ENCODE measurements at places on chromosomes 4 and X. TPM values are rescaled to one million over a fixed set of nuclear protein-coding genes. Genes with fewer than 3 reads are reported as not detected.

Gene UBE2K
- total RNA-seq = 148 TPM

Gene DGKK
- total RNA-seq = 4.8 TPM

Gene HSFX3
- not detected for total RNA-seq

Gene TMPRSS11B
- not detected for total RNA-seq

Gene RTL9
- total RNA-seq = not detected

DNA sequence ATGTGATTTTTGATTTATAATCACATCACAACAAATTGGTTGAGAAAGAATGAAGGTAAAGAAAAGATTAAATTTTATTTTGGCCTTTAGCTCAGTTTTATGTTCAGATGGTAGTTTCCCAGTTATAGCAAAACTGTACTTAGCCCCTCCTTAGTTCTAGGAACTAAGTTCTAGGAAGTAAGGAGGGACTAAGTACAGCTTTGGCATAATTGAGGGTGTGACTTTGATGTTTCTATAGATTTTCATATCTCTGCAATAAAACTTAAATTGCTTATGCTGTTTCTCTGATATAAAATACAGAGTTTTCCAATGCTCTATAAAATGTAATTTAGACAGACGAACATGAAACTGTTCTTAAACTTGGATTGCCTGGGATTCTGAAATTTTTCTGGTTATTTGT, 46.6 kb upstream of the SLC4A4 start:
- no peak for DNase-seq
- no peak overlapping the region for H3K27ac ChIP-seq
- no peaks in the 10 kb centered on the region for H3K36me3 ChIP-seq

GRCh38 chrX:115960440-115961084, 210.0 kb upstream of the AGTR2 start:
- DNase-seq = peak; percentile 61
- no peaks in the 10 kb centered on the region for H3K4me1 ChIP-seq
- no peaks in the 10 kb centered on the region for H3K36me3 ChIP-seq
- no peaks in the 10 kb centered on the region for H3K27me3 ChIP-seq
- no peak overlapping the region for H3K27ac ChIP-seq

- H3K4me3 ChIP-seq = no peak overlapping the region
- no peak for DNase-seq
- H3K36me3 ChIP-seq = no peaks in the 10 kb centered on the region
- H3K4me1 ChIP-seq = no peaks in the 10 kb centered on the region
- H3K27ac ChIP-seq = no peak overlapping the region
- no peaks in the 10 kb centered on the region for H3K27me3 ChIP-seq
Observed at GRCh38 chr4:6417516-6418050, 54.8 kb downstream of the PPP2R2C start.

- no peaks in the 10 kb centered on the region for H3K36me3 ChIP-seq
- no peaks in the 10 kb centered on the region for H3K27me3 ChIP-seq
- H3K4me1 ChIP-seq = no peaks in the 10 kb centered on the region
- no peak overlapping the region for H3K27ac ChIP-seq
- H3K4me3 ChIP-seq = no peak overlapping the region
Observed at GRCh38 chr4:66017671-66018070, 347.4 kb upstream of the EPHA5 start.

- H3K4me1 ChIP-seq = no peaks in the 10 kb centered on the region
- no peaks in the 10 kb centered on the region for H3K36me3 ChIP-seq
- H3K27ac ChIP-seq = no peak overlapping the region
- DNase-seq = no peak
- no peaks in the 10 kb centered on the region for H3K27me3 ChIP-seq
Observed at GRCh38 chr4:186368281-186368680, 102.3 kb downstream of the F11 start.

- no peaks in the 10 kb centered on the region for H3K27me3 ChIP-seq
- no peaks in the 10 kb centered on the region for H3K36me3 ChIP-seq
- no peak overlapping the region for H3K27ac ChIP-seq
- H3K4me3 ChIP-seq = no peak overlapping the region
- no peaks in the 10 kb centered on the region for H3K4me1 ChIP-seq
Observed at GRCh38 chrX:43064096-43064495, 286.1 kb upstream of the PPP1R2C start.

GRCh38 chrX:2955281-2955680, 26.1 kb upstream of the ARSD start:
- peaks cover 78% of the 10 kb centered on the region for H3K36me3 ChIP-seq
- no peak overlapping the region for H3K4me3 ChIP-seq
- no peak for DNase-seq
- no peaks in the 10 kb centered on the region for H3K4me1 ChIP-seq
- no peaks in the 10 kb centered on the region for H3K27me3 ChIP-seq
- no peak overlapping the region for H3K27ac ChIP-seq

GRCh38 chrX:5549512-5549911, 679.2 kb downstream of the NLGN4X start:
- H3K36me3 ChIP-seq = no peaks in the 10 kb centered on the region
- no peaks in the 10 kb centered on the region for H3K4me1 ChIP-seq
- H3K27ac ChIP-seq = no peak overlapping the region
- no peak overlapping the region for H3K4me3 ChIP-seq
- no peaks in the 10 kb centered on the region for H3K27me3 ChIP-seq

DNA sequence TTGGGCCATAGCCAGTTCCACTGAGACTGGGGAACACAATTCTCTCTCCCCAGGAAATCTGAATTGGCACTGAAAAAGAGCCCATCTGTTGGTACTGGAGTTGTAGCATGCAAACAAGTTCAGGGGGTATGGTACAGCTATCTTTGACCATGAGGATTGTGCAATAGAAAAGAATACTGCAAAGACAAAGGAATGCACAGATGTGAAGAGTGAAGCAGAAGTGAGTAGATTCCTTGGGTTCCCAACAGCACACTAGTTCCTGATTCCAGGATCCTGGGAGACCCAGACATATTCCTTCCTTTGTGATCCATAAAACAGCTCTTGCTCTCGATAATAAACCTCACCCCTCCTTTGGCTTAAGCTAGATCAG, 43.3 kb upstream of the CTAG2 start:
- H3K27me3 ChIP-seq = no peaks in the 10 kb centered on the region
- H3K36me3 ChIP-seq = no peaks in the 10 kb centered on the region
- no peak overlapping the region for H3K4me3 ChIP-seq
- H3K4me1 ChIP-seq = no peaks in the 10 kb centered on the region
- no peak overlapping the region for H3K27ac ChIP-seq
- DNase-seq = no peak

GRCh38 chrX:17553469-17553868, 178.5 kb downstream of the NHS start:
- DNase-seq = peak; percentile 70
- no peak overlapping the region for H3K4me3 ChIP-seq
- no peaks in the 10 kb centered on the region for H3K36me3 ChIP-seq
- H3K27ac ChIP-seq = no peak overlapping the region

GRCh38 chrX:125533352-125533751, 213.7 kb downstream of the TEX13C start:
- no peaks in the 10 kb centered on the region for H3K27me3 ChIP-seq
- no peak overlapping the region for H3K4me3 ChIP-seq
- H3K27ac ChIP-seq = no peak overlapping the region
- no peaks in the 10 kb centered on the region for H3K4me1 ChIP-seq
- no peaks in the 10 kb centered on the region for H3K36me3 ChIP-seq
- DNase-seq = no peak

- no peak overlapping the region for H3K4me3 ChIP-seq
- H3K4me1 ChIP-seq = no peaks in the 10 kb centered on the region
- no peaks in the 10 kb centered on the region for H3K36me3 ChIP-seq
- peak overlapping the region; percentile 66 for H3K27ac ChIP-seq
Observed at GRCh38 chrX:66914080-66914479, 275.2 kb upstream of the EDA2R start.
